ENCODE measurements at places on chromosomes 1 and 21.

DNA sequence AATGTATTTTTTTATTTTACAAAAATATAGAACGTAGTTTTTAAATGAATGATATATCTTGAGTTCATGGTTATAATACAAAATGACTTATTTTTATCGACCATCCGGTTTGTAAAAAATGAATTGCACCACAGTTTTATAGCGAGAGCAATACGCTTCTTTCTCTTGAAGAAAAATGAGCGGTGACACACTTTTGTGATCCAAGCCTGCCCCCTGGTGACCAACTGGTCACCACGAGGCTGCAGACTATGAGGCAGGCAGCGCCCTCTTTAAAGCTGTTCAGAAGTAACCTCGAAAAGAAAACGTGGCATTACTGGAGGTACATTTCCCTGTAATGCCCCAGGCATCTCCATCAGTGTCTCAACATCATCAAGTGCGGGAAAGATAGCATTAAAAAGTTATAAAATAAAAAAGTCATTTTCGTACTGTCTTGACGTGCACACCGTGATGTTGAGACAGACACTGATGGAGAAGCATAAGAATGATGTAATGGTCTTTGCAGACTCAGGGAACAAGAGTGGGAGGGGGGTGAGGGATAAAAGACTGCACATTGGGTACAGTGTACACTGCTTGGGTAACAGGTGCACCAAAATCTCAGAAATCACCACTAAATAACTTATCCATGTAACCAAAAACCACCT is 734.2 kb upstream of the ADAMTS5 start:
- DNase-seq, result peak; percentile 41

DNA sequence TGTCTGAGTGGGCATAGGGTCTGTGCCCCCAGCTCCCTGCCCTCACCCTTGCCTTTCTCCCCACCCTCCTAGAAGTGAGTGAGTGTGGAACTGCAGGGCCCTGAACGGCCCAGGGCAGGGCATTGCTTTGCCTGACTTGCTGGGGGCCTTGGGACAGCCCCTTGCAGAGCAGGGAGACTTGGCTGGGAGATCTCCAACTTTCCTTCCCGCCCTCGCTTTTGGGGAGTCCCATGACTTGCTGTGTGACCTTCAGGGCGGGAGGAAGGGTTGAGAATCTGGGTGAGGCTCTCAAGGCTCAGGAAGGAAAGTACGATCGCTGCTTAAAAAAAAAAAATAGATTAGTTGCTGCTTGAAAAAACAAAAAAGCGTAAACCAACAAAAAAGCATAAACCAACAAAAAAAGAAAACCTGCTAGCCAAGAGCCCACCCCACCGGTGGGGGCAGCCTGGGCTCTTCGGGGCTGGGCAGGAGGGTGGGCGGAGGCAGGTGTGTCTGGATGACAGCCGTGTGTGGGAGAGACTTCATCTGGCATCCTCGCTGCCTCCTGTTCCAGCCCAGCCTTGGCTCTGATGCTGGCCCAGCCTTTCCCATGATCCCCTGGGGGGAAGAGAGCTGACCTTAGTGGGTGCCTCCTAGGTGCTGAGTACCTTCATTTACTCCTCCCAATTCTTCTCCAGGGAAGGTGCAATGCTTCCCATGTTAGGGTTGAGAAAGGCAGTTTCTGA is 6.5 kb downstream of the NBL1 start:
- no peak for DNase-seq

GRCh38 chr21:32138658-32139057 is 140.2 kb downstream of the MIS18A start:
- no peak for DNase-seq

DNA sequence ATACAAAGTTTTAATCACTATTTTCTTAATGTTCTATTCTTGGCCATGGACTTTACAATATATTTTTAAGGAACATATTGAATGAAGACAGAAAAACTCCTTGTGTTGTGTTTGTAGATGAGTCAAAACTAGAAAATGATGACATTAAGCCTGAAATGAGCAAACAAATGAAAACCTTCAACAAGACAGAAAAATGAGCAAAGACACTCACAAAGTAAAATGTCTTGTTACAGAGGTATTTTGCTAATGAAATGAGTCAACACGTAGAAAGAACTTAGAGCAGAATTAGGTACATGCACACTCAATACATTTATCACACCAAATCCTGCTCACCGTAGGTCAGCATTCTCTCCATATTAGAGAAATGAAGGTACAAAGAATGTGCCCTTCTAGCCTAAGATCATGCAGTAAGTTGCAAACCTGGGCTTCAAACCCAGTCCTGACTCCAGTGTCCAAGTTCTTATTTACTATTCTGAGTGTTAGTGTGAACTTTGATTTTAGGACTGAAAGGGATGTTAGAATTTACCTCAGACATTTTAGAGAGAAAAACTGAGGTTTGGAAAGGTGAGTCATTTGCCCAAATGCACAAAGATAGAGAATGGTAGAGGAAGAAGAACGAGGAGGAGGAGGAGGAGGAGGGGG is 133.9 kb upstream of the SGIP1 start:
- DNase-seq, result no peak

- no peak for DNase-seq
These were observed 9.8 kb downstream of the OVGP1 start for GRCh38 chr1:111417755-111418154.

DNA sequence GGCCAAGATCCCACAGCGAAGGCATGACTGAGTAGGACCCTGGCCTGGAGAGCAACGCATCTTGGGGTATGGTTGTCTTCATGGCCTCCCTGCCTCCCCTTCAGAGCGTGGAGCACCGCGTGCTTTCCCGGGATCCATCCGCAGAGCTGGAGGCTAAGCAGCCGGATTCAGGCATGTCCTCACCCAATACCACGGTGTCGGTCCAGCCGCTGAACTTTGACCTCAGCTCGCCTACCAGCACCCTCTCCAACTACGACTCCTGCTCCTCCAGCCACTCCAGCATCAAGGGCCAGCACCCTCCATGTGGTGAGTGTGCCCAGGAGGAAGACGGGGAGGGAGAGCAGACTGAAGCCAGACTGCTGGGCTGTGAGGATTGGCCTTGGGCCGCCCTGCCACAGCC is 19.8 kb downstream of the ESPN start:
- no peak for DNase-seq

GRCh38 chr1:223422911-223423310 is 29.7 kb downstream of the CCDC185 start:
- no peak for DNase-seq

DNA sequence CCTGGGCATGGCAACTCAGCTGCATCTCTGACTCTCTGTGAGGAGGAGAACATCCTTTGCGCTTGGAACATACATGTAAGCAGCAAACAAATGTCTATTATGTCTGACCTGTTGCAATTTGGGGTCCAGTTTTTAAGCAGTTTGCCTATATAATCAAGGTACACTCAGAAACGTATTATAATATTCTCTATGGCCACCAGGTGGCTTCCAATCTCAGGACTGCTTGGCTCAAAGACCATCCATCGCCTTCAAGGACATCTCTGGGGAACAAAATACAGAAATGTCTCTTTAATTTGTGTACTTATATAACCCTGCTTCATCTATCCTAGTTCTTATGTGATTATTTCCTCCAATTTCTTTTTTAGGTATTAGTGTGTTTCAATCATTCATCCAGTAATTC is 227.2 kb downstream of the OLFM3 start:
- no peak for DNase-seq

DNA sequence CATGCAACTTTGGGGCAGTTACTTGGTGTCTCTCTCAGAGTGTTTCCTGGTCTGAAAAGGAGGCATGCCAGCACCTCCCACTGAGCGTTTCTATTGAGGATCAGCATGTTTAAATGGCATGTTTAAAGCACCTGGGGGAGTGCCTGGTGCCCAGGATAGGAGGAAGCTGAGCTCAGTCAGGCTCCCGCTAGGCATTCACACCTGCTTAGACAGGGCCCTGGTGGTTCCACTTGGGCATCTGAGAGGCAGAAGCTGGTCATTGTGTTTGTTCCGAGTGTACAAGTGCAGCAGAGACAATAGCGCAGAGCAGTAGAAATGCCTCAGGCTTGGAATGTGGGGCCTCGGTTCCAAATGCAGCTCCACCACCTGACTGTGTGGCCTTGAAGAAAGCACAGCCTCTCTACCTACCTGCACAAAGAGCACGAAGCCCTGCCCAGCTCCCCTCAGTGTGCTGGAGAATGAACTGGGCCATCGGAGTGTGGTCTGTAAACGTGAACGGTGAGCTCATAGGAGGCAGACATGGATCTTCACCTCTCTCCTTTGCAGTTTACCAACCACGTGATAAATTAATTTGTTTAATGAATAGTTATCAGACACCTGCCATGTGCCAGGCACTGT is 20.3 kb upstream of the TMEM222 start:
- DNase-seq, result no peak

DNA sequence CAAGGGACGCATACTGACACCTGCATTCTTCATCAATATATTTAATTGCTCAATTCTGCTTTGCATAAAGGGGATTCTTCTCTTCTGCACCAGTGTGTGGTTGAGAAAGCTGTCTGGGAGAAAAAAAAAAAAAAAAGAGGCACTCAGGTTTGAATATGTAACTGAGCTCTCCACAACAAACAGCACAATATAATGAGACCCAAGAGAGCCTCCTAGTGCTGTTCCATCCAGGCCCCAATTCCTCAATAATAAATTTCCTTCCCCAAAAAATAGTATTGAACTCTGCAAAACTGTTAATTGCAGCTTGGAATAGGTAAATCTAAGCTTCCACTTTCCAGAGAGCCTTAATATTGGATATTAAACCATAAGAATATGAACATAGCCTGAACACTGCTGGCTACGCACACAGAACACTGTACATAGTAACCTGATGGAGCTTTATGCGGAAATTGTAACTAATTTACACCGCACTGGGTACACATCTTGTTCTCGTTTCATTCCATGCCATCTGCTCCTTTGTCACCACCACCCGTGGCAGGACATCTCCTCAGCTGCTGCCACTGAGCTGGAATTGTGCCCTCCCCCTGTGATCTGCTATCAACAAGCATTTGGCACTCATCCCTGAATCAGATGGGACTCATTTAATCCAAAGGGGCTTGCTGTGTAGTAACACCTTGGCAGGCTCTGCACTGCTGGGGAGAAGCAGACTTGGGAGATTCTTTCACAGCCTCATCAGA is 272.0 kb downstream of the HHIPL2 start:
- DNase-seq, result no peak

DNA sequence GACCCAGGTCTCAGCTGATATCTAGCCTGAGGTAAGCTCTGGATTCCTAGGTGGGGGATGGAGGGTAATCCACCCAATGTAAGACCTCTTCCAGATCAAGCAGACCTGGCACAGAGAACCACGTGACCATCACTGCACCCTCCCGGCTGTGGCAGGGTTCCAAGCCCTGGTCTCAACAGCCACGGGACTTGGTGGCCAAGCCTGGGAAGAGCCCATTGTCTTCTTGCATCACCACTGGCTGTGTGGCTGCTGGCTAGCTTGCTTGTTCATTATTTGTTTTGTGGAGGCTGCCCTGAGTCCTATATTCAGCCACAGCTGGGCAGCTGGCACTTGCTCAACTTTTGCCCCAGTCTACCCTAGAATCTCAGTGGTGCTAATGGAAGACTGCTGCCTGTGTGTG is 24.1 kb upstream of the NFASC start:
- no peak for DNase-seq

- no peak for DNase-seq
These were observed 36.8 kb downstream of the UBE2U start for GRCh38 chr1:64240206-64240605.

DNA sequence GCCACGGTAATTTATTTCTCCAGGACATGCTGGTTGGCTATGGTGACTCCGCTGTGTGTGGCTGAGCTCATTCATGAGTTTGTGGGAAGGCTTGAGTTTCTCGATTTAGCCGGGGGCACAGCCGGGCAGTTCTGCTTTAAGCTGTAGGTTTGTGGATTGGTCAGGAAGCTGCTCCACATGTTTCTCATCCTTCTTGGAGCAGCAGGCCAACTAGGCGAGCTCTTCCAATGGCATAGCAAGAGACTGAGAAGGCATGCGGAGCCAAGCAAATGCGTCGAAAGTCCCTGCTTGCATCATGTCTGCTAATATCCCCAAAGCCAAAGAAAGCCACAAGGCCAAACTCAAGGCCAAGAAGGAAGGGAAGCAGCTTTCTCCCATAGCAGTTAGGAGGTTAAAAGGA is 71.6 kb upstream of the GREM2 start:
- no peak for DNase-seq

DNA sequence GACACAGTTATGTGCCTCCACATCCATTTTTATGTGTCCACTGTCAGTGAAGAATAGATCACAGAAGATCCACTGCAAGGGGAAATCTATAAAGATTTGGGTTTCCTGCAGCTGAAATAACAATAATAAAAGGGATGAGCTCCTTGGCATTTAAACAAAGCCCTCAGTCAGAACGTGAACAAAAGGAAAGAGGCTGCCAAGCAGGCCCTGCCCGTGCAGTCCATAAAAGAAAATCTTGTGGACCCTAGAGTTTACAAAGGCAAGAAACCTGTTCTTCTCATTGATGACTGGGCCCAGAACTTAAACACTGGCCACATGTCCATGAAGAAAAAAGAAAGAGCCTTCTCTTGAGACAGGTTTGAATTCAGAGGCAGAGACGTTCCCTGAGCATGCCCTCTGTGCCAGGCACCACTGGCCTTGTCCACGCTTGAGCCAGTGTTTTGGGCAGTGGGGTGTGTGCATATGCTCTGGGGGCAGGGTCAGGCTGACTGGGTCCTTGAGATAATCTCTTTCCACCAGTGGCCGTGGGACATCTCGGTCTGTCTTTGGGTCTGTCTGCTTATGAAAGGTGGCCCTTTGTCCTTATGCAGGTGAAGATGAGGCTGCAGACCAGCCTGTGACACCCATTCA is 142.7 kb downstream of the HIVEP3 start:
- DNase-seq, result no peak

DNA sequence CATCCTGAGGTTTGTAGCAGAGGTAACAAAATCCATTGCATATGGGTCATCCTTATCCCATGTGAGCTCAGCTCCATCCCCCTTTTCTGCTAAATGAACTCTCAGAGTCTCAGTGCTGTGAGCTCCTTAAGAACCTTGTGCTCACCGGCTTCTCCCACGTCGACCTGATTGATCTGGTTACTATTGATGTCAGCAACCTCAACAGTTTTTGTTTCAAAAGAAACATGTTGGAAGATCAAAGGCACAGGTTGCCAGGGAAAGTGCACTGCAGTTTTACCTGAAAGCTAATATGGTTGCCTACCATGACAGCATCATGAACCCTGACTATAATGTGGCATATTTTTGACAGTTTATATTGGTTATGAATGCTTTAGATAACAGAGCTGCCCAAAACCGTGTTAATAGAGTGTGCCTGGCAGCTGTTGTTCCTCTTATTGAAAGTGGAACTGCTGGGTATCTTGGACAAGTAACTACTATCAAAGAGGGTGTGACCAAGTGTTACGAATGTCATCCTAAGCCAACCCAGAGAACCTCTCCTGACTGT is 131.4 kb downstream of the HS2ST1 start:
- peak; percentile 46 for DNase-seq

GRCh38 chr1:44489481-44489880 is 84.4 kb downstream of the RNF220 start:
- DNase-seq, result no peak
